ENCODE measurements at places on chromosomes 7 and 10.

- DNase-seq: no peak
Measured at GRCh38 chr7:69871886-69872569, 273.8 kb downstream of the AUTS2 start.

DNA sequence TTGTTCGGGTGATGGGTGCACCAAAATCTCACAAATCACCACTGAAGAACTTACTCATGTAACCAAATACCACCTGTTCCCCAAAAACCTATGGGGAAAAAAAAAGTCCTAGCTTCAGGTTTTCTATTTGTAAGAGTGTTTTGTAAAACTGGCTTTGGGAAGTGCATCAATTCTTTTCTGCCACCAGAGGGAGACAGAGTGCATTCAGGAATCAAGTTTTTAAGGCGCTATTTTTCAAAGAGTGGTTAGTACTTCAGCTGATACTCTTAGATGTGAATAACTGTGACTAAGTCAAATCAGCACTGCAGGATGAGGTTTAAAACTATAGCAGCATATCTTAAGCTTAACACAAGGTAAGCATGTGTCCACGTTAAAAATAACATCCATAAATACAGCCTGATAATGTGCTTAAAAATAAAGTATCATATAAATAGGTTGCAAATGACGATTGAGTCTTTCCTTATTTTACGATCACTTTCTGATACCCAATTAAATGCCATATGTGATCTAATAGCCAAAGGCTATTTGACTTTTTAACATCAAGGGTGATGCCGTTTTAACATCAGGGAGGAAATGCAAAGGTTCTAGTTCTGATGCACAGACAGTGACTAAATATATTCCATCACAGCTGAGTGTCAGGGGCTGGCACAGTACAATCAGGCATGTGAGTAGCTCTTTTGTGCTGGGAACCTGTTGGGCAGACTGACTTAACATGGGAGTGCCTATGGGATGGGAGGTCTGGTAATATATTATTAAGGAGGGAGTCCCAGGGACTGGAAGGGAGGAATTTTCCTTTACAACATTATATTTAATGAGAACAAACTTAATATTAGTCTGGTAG is 10.6 kb upstream of the LYZL2 start:
- DNase-seq: no peak

DNA sequence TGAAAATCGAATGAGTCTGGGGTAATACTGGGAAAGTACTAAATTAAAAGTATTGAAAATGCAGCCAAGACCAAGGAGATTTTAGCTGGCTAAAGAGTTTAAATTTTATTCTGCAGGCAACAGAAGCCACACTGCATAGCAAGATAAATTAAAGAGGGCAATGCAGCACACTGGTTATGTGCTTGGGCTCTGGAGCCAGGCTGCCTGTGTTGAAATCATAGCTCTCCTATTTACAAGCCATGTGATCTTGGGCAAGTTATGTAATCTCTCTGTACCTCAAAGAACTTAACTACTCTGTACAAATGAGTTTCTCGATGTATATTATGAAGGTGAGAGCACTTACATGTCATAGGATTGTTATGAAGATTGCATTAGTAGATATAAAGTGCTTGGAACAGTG is 9.9 kb downstream of the SLC25A13 start:
- DNase-seq: no peak

- DNase-seq: peak; percentile 23
Measured at GRCh38 chr10:100998183-100998990, 1.2 kb upstream of the LZTS2 start.

GRCh38 chr7:17298840-17299482 is 509 bp downstream of the AHR start:
- DNase-seq: peak; percentile 41

DNA sequence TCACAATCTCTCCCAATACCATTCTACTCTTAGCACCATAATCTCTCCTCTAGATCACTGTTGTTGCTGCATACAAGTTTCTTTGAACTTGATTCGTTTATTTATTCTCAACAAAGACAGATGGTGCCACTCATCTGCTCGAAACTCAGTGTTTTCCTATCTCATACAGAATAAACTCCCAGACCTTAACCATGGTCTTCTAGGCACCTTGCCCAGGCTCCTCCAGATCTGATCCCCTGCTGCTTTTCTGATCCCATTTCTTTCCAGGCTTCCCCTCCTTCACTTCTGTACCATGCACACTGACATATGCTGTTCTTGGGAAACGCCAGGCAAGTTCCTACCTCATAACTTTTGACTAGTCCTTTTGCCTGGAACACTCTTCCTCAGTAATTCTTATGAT is 645.7 kb downstream of the DNAJB9 start:
- no peak for DNase-seq

All from activated CD4-positive, CD25-positive, alpha-beta regulatory T cell (primary cell).